ENCODE measurements at places on chromosomes 5 and 9. TPM values are rescaled to one million over a fixed set of nuclear protein-coding genes. Genes with fewer than 3 reads are reported as not detected.

DNA sequence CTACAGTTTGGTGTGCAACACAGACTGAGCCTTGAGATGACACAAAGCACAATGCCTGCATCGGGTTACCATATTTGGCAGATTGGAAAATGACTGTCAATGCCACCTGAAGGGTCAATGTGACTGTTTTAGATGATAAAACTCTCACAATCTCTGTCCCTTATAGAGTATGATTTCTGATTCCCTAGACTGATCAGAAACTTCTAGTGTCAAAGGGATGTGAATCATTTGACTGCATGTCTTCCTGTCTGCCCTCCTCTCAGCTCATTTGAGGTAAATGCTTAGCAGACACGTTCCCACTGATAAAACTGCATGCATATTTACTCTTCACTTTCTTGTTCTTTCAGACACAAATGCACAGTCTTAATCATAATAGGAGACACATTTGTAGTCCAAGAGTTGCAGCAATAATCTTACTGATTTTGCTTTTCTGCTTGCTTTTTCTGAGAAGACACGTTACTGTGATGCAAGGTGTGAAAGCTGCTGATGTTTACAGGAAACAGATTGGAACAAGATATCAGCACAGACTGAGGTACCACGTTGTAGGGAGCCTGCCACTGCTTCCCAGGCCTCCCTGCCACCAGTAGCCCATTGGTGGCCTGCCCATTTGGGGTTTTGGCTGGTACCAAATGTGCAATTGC lies 77.8 kb downstream of the GCNT4 start:
- no peak for DNase-seq

DMRT3 gene
- not detected for total RNA-seq

FGD3 gene
- total RNA-seq, result 1.3 TPM

- no peak for DNase-seq
Measured at GRCh38 chr5:69048230-69048629, 45.6 kb upstream of the SLC30A5 start.

Measured in ovary (tissue), 10 donors.